ENCODE measurements at places on chromosomes 5 and 9.

DNA sequence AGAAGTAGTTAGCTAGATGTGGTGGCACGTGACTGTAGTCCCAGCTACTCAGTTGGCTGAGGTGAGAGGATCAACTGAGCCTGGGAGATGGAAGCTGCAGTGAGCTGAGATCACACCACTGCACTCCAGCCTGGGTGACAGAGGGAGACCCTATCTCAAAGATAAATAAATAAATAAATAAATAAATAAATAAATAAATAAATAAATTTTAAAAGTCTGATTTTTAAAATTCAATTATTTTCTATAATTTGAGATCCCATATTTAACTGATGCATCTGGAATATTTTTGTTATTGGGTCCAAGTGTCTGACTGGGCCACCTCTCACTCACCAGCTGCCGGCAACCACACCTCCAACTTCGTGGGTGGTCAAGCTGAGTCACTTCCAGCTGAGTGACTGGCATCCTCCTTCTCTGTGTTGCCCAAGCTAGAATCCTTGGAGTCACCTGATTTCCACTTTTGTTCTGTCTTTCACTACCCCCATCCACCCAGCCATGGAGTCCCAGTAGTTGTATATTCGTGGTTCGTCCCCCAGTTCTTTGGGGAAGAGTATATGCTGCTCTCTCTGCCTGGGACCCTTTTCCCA is 70.9 kb downstream of the EGFLAM start:
- no peak for DNase-seq

GRCh38 chr5:120919017-120919416 is 454.9 kb downstream of the PRR16 start:
- no peak for DNase-seq

DNA sequence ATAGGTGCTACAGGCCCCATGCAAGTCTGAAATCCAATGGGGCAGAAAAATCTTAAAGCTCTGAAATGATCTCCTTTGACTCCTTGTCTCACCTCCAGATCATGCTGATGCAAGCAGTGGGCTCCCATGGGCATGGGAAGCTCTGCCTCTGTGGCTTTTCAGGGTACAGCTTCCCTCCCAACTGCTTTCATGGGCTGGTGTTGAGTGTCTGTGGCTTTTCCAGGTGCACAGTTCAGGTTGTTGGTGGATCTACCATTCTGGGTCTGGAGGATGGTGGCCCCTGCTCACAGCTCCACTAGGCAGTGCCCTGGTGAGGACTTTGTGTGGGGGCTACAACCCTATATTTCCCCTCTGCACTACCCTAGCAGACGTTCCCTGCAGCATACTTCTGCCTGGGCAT is 103.5 kb downstream of the STARD4 start:
- no peak for DNase-seq

DNA sequence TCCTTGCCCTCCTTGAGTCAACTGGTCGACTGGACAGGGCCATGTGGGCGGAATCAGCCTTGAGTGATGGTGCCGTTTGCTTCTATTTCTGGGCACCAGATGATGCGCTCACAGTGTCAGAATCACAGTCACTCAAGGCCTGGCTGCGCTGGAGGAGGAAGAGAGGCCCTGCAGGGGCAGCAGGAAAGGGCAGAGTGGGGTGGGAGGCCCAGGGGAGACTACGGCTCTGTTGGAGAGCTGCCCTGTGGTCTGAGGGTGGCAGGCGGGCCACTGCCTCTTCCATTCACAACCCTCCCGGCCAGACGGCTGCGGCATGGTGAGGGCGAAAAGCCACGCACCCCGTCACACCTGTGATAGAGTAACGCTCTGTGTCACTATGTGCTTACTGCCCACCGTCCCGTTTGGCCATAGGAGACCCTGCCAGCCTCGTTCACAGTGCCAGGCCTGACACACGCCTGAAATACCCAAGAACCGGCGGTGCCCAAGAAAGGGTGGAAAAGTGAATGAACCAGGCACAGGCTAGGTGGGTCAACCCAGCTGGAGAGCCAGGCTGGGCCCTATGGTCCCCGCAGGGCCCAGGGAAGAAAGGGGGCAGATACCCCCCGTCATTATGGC is 9.9 kb downstream of the PLPP7 start:
- DNase-seq = no peak

DNA sequence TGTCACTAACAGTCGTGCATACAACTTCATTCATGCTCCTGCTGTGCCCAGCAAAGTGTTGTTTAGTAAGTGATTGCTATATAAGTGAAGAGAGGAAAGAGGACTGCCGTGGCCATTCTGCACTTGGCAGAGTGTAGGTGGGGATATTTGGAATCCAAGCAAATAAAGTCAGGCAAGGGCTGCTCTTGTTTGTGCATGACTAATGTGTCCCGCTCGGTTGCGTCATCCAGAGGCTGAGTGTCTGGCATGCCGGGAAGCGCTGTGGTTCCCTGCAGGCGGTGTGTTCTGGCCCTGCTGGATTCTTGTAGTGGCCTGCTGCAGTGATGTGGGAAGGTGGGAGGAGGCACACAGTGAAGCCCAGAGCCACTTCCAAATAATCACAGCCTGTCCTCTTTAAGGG is 136.9 kb upstream of the ANKH start:
- peak; percentile 87 for DNase-seq

Measured in transverse colon (tissue), 4 donors.